ENCODE measurements at places on chromosomes 5 and 9. TPM values are rescaled to one million over a fixed set of nuclear protein-coding genes. Genes with fewer than 3 reads are reported as not detected.

The PCDHA6 gene
- total RNA-seq = 0.11 TPM

GRCh38 chr5:6578676-6579343, 54.0 kb downstream of the NSUN2 start:
- DNase-seq = no peak

DNA sequence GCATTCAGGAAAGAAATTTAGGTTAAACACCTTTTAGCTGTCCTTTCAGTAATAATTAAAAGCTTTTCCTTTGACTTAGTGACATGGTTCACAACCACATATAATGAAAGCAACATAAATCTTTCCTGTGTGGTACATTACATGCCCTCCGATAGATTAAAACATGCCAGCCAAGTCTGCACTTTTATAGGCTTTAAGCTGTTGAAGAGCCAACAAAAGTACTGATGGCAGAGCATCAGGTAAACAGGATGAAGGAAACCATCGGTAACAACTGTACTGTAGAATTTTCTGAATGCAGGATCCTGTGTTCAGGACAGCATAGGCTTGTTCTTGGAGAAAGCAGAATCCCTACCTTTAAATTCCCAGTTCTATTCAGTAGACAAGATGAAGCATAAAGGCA, 226.6 kb downstream of the MLLT3 start:
- no peak for DNase-seq

DNA sequence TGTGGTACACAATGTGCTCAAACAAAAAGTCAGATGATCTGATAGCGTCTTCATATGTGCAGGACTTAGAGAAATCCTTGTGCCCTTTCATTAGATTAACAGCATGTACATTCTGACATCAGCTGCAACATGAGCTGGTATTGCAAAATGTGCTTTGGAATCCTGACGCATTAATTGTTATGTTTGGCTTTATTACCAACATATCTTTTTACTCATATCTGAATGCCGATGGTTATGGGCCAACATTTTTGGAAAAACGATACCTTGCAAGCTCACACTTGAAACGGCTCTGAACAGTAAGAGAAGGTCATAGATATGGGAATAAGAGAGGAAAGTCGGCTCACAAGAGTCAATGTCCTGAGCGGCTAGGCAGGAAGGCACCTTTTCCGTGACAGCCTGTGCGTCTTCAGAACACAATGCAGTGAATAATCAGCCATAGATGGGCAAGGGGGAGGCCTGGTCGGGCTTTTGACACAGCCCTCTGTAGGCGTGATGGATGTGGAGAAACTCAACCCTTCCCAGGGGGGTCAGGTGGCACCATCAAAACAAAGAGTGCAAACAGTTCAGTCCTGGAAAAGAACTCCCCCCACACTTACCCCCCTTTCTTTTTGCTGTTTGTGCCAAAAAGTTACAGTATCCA, 36.4 kb upstream of the GAS1 start:
- no peak for DNase-seq

DNA sequence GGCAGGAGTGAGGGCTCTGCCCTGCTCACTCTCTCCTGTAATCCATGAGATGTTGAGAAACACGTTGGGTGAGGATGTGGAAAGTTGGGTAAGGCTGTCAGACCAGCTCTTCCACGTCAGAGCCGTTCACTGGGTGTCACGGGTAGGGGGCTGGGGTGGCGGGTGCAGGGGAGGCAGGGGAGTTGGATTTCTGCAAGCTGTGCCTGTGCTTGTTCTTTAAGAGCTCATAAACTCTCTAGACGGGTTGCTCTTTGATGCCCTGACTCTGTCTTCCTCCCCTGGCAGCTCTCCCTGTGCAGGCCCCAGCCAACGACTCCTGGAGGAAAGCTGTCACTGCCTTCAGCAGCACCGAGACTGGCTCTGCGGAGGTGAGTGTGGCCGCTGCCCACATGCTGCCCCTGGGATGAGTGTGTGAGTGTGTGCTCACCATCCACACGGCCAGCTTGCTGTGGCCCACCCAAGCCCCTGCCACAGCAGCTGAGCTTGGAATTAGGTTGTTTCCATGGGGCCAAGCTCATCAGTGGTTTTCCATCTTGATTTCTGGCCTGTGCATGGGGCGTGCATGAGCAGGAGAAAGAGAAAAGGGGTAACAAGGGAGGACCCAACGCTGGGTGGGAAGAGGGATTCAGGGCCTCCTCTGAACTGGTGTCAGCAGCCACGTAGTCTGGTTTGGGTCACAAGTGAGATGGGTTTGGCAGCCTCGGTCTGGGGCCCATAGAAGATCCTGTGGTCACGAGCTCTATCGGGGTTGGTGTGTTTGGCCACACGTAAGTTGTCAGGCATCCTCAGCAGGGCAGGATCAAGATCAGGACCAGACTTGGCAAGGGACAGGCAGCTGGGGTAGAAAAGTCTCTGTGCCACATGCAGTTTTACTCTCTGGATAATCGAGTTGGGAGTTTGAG, 21.0 kb upstream of the POMT1 start:
- DNase-seq = no peak

The PCA3 gene
- total RNA-seq = not detected

The WWC1 gene
- total RNA-seq = 33.3 TPM

DNA sequence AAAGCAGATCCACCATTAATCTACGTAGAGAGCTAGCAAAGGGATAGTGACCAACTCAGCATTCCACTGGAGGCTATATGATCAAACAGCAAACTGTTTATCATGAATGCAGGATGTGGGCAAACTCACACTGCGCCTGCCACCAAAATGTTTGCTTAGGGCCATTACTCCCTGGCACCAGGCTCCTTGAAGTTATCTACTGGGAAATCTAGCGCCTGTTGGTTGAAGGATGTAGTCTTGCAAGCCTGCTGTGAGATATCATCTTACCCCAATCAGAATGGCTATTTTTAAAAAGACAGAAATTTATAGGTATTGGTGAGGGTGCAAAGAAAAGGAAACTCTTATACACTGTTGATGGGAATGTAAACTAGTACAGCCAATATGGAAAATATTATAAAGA, 332.5 kb upstream of the RPS23 start:
- no peak for DNase-seq

GRCh38 chr5:163941079-163941478, 435.7 kb downstream of the MAT2B start:
- no peak for DNase-seq

The NPR2 gene
- total RNA-seq = 9.7 TPM

DNA sequence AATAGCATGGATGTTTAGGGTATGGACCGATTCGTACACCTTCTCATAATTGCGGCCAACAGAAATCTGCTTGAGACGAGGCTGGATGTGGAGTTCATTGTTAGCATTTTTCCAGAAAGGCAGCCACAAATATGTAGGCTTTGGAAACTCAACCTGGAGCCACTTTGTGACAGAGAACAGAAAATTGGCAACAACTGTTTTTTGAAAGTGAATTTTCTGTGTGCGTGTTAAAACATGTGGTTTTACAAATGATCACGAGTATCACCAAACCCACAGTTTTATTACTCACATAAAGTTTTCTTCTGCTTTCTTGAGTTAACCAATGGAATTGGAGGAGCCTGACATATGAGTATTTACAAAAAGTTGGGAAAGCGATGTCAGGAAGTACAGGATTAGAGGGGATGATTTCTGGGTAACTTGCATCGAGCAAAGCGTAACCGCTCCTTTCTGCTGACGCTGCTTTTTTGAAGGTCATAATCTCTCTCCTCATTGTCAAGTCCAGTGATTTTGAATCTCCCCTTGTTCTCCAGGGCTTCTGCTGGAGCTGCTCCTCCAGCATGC, 138.5 kb upstream of the TAF11L2 start:
- DNase-seq = no peak

The TAF11L5 gene
- not detected for total RNA-seq

GRCh38 chr5:103891151-103891550, 328.6 kb upstream of the NUDT12 start:
- no peak for DNase-seq

DNA sequence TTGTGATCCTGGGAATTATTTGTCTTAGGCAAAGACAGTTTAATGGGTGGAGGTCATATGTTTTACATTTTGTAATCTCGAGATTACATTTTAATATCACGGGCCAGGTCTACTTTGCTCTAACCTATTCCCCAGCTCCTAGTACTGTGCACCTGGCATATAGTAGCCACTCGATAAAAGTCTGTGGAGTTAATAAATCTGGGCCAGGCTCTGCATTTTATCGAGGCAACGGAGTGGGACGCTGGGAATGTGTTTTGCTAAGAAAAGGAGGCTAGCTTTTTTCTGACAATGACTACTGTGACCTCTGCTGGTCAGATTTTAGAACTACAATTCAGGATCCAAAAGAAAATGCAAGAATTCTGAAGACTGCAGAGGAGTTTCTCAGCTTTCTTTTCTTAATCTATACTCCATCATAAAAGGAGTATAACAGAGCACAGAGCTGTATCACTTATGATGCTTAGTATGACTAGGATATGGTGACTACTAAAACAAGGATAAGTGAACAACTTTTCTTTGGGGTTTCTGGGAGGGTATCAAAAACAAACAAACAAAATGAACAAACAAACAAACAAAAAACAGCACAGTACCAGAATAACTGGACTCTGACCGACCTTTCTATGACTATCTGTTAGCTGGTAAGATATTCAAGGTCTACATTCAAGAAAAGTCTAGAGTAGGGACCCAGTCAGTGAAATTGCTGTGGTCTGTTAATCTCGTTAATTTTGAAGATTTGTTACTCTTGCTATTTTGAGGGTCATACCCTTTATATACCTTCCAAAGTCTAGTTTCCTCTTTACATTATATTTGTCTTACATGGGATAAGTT, 46.1 kb upstream of the CER1 start:
- no peak for DNase-seq

All from colonic mucosa (tissue), 4 donors.